Activated CD4-positive, alpha-beta T cell treated with anti-CD3 and anti-CD28 coated beads for 4 hours (primary cell): ENCODE measurements at places on chromosomes 1 and 21.

DNA sequence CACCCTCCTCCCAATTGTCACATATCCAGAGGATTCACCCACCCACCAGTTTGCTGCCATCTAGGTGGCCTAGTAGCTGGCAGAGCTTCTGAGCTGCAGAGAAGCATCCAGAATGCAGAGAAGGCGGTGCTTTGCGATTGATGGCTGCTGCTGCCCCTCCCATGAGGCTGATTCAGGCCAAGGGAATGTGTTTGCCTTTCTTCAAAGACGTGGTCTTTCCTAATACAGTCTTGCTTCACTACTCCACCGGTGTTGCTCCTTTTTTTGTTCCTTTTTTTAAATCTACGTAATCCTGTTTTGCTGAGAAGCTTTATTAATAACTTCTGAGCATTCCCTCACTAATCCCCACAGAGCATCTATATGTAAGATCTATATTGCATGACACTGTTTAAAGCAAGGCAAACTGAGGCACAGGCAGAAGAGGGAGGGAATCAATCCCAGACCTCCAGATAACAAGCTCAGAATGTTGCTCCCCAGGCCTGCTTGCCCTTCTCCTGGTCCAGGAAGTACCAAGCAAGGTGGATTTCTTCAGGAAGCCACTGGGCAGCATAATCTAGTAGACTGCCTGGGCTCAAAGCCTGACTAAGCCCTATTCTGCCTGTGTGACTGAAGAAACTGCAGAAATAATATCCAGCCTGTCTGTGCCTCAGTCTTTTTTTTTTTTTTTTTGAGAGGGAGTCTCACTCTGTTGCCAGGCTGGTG lies 275.5 kb upstream of the FMN2 start:
- no peak for DNase-seq

DNA sequence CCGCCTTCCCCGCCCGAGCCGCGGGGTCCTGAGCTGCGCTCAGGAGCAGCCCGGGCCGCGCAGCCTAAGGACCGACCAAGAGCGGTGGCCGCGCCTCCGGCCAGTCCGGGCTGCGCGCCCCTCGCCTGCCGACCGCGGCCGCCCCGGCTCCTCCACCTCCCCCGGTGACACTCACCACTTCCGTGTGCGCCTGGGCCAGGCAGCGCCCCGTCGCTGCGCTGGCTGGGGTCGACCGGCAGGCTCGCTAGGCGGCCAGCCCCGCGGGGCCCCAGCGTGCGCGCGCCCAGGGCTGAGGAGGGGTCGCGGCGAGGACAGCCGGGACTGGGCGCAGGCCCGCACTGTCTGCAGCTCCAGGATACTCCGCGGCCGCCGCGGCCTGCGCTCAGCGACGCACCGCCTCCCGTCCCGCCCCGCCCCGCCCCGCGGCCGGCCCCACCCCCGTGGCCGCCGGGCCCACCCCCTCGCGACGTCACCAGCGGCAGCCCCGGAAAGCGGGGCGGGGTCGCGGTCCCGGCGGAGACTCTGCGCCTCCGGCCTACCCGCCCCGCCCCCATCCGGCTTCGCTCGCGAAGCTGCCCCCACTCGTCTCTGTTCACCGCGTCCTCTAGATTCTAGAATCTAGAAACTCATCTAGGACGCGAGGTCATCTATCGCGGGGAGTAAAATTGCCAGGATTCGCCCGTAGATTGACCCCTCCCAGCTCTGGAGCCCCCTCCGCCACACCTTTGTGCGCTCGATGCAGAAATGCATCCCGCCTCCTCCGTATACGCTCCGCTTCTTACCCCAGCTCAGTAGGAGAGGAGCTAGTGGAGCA lies at the start of gene JAK1:
Gene JAK1, minus strand, starts transcription at position 392 of the 814 bp plus-strand sequence. CDS start 80,285 bp downstream, outside the sequence.
- peak; percentile 89 for DNase-seq

- no peak for DNase-seq
These were observed 88.1 kb downstream of the GPATCH2 start for GRCh38 chr1:217542837-217543236.

- DNase-seq: no peak
These were observed 9.1 kb downstream of the SYTL1 start for GRCh38 chr1:27350663-27351540.

- DNase-seq: no peak
These were observed at the start of gene SMCP for GRCh38 chr1:152878042-152878441. TSS of gene SMCP (plus strand) at chr1:152878322. CDS start at chr1:152884423, 6,101 bp downstream.

- no peak for DNase-seq
These were observed 160.0 kb downstream of the SEC16B start for GRCh38 chr1:177809819-177810218.

DNA sequence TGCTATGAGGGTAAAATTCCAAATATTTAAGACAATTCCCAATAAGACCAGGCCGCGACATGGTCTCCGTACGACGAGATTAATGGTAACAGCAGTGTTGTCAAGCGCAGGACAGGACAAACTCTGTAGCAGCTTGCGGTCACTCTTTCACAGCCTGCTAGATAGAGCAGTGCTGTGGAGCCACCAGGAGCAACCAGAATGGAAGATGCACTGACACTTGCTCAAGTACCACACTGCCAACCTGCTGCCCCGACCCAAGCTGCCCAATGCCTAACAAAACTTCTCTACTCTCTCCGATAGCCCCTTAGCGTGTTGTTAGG lies 636 bp downstream of the WARS2 start:
- DNase-seq: no peak

DNA sequence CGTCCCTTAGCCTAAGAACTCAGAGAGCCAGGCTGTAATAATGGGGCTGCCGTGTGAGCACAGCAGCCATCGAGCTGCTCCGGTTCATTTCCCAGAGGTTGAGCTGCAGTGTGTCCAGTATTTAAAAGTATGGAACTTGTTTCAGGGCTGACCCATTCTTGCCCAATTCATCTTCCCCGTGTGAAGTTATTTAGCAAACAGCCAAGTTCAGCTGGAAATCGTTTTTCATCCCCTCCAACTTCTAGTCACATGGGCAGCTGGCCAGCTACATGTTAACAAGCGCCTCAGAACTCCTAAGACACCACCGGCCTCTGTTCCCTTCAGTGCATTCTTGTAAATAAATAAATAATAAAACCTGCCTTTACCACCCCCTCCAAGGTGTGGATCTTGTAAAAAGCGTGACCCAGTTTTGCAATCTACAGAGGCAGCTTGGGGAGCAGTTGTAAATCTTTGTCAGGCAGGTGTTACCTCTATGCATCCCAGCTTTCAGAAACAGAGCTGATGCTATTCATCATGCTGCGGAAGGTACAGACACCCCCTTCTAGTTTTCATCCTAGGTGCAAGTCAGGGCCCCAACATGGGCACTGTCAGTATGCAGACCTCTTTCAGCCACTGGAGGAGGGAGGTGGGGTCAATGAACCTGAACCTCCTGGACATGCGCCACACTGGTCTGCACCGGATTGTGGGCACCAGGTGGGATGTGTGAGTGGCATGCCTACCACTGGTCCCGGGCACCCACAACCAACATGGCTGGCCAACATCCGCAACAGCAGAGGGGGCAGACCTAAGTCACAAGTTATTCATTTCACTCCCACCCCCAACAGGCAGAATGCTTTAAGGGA lies 18.7 kb upstream of the KNCN start:
- no peak for DNase-seq
